ENCODE measurements at places on chromosomes 4 and X.

- DNase-seq = no peak
Measured at GRCh38 chr4:165662341-165662740, 210.7 kb upstream of the TLL1 start.

GRCh38 chr4:90126805-90127204 lies 389 bp upstream of the CCSER1 start:
- DNase-seq = no peak

- DNase-seq = no peak
Measured at GRCh38 chr4:74111990-74112389, 13.0 kb upstream of the CXCL2 start.

- no peak for DNase-seq
Measured at GRCh38 chr4:10104211-10104990, 12.2 kb downstream of the WDR1 start.

GRCh38 chrX:28888416-28888815 lies 301.2 kb downstream of the IL1RAPL1 start:
- DNase-seq = no peak

DNA sequence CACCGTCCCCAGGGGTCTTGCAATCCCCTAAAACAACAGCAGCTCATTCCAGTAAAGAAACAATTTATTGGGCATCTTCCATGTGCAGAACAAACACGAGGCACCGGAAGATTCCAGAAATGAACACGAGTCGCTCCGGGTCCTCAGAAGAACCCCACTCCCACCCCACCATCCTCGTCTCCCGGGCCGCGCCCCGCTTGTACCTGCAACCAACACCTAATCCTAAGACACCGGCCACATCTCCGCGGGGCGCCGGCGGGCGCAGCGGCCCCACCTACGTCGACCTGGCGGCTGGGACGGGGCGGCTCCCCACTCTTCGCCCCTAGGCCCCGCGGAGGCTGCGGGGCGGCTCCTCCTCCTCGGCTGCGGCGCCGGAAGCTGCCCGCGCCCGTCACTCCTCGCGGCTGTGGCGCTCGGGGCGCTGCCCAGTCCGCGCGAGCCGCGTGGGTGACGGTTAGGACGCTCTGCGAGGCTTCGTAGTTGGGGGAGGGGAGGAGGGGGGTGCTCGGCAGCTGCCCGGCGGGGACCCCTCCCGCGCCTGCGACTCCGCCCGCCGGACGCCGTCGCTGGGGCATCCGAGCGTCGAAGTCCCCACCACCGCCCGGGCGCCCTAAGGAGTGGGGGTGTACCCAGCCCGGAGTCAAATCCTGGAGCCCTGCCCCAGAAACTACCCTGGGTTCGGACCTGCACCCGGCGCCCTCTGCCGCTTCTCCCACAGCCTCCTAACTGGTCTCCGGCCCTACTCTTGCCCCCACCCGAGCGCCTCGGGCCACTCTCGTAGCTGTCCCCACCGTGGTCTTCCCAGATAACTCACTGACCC lies at the start of gene CCDC158:
CCDC158 (minus strand) TSS at position 380 of the 820 bp plus-strand sequence. CDS start 17,934 bp downstream, outside the sequence.
- DNase-seq = no peak

- DNase-seq = no peak
Measured at GRCh38 chr4:15805583-15806517, 27.7 kb downstream of the CD38 start.

DNA sequence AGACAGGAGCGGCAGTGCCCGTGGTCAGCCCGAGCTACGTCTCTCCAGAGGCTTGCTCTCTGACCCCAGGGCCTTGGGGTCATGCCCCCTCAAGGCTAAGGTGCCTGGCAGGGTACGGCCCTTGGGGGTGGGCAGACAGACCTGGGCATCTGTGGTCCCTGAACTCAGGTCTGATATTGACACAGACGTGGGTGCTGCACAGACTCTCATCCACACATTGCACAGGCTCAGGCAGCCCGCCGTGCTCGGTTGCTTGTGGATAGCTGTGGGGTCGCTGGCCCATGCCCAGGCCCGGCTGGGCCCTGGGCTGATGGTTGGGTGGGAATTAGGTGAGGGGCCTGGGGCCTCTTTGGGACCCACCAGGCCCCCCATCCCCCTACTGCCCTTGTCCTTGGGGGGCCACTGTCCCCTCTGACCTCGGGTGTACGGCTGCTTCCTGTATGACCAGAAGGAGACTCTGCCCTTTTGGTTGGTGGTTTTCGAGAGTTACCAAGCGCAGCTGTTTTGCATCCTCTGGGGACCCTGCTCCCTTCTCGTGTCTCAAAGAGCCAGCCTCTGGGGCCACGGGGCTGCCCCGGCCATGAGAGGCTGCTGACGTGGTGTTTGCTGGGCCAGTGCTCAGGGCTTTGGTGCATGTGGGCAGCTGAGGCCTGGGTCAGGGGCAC lies 10.1 kb downstream of the FGFRL1 start:
- no peak for DNase-seq

Measured in activated effector memory CD4-positive, alpha-beta T cell treated with anti-CD3 and anti-CD28 coated beads, Interleukin-2, amount 50 U/mL, for 16 hours (primary cell).